Lung (tissue), 17 donors: ENCODE measurements at places on chromosomes 16 and 17. TPM values are rescaled to one million over a fixed set of nuclear protein-coding genes. Genes with fewer than 3 reads are reported as not detected.

The ZNF646 gene
- polyA plus RNA-seq = 12.2 TPM

The CES5A gene
- polyA plus RNA-seq = not detected

The HS3ST3B1 gene
- 0.87 TPM for polyA plus RNA-seq

The ZP2 gene
- not detected for polyA plus RNA-seq
